ENCODE measurements at places on chromosomes 3 and 15. TPM values are rescaled to one million over a fixed set of nuclear protein-coding genes. Genes with fewer than 3 reads are reported as not detected.

HIGD2B gene
- not detected for total RNA-seq

DUOXA1 gene
- total RNA-seq = 1.2 TPM

UMPS gene
- total RNA-seq = 56.4 TPM

GRCh38 chr15:78620021-78620526, 722 bp downstream of the CHRNA3 start:
- H3K27me3 ChIP-seq = peaks cover 8% of the 10 kb centered on the region
- no peak overlapping the region for H3K27ac ChIP-seq
- H3K4me1 ChIP-seq = no peaks in the 10 kb centered on the region
- H3K36me3 ChIP-seq = no peaks in the 10 kb centered on the region
- DNase-seq = peak; percentile 77

- no peak for DNase-seq
- no peaks in the 10 kb centered on the region for H3K27me3 ChIP-seq
- no peak overlapping the region for H3K4me3 ChIP-seq
- no peaks in the 10 kb centered on the region for H3K36me3 ChIP-seq
- H3K27ac ChIP-seq = no peak overlapping the region
Measured at GRCh38 chr3:188539037-188539436, 385.1 kb downstream of the LPP start.

DNA sequence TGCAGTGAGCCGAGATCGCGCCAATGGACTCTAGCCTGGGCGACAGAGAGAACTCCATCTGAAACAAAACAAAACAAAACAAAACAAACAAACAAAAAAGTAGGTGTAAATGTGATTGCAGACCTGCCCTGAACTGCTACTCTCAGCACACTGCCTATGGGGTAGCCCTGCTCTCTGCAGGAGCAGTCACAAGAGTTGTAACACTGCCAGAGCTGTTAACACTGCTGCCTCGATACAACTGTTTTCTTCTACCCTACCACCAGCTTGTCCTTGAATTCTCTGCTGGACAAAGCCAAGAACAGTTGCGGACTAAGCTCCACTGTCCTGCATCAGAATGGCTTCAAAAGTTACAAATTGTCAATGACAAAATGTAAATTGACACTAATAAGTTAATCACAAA, 89.3 kb downstream of the ALCAM start:
- H3K36me3 ChIP-seq = peaks cover 8% of the 10 kb centered on the region
- H3K4me3 ChIP-seq = no peak overlapping the region

- no peak for DNase-seq
- H3K4me1 ChIP-seq = no peaks in the 10 kb centered on the region
- no peaks in the 10 kb centered on the region for H3K36me3 ChIP-seq
- no peak overlapping the region for H3K4me3 ChIP-seq
Measured at GRCh38 chr15:83082730-83083386, 15.8 kb upstream of the BTBD1 start.

DNA sequence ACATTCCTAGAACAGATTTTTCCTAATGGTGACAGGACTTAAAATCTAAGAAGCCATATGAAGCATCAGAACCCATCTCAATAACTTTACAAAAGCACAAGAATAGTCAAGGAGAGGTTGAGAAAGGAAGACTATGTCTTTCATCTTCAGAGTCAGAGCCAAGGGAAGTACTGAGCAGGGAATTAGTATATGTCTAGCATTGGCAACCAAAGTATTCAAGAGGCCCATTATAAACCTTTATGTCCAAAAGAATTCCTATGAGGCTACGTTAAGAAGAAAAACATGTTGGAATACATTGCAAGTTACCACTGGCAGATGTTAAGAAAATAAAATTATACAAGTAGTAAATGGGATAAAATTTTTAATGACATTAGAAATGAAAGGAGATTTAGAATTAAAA, 150.5 kb downstream of the MAGI1 start:
- H3K4me1 ChIP-seq = peaks cover 4% of the 10 kb centered on the region
- no peak for DNase-seq
- no peaks in the 10 kb centered on the region for H3K36me3 ChIP-seq
- no peaks in the 10 kb centered on the region for H3K27me3 ChIP-seq
